ENCODE measurements at places on chromosomes 1 and 21.

DNA sequence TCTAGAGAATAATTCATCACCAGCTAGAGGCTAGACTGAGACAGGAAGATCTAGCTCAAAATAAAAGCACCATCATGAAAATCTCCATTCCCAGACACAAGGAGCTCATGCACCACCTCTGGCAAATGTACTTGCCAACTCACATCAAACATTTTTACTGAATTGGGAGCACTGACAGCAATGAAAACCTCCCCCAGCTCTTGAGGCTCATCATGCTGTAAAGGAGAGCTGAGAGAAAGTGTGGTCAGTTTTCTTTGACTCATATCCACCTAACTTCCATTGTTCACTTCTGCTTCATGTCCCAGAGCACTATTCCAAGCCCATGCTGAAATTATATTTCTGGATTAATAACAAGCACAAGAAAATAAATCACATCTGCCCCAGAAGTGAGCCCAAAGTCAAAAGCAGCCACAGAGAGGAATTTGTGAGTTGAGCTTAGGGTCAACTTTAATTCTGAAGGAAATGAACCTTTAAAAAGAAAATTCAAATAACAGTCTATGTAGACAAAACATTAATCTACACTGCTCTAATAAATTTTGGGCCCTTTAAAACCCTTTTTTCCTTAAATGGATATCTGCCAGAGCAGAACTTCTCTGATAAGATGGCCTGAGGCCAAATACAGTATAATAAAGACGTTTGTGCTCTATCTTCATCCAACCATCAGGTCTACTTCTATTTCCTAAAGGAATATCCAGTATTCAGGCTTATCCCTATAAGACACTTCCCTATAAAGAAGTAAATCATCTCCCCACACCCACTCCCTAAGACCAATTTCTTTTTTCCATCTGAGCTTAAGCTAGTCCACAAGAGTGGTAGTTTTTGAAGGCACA is 85.9 kb upstream of the ADAM30 start:
- no peak for DNase-seq

GRCh38 chr1:29120947-29121485 is 2.7 kb downstream of the TMEM200B start:
- DNase-seq = peak; percentile 44

GRCh38 chr21:43312011-43312410 is 114.9 kb downstream of the SIK1 start:
- DNase-seq = no peak

- DNase-seq = no peak
These were observed 260.5 kb downstream of the MATN1 start for GRCh38 chr1:30462826-30463425.

Measured in NCI-H1092 treated with DMSO at 0.1 percent for 48 hours (cell line).